ENCODE measurements at places on chromosomes 6 and 20. TPM values are rescaled to one million over a fixed set of nuclear protein-coding genes. Genes with fewer than 3 reads are reported as not detected.

GRCh38 chr20:15789079-15789478 lies 784.2 kb downstream of the KIF16B start:
- no peak for DNase-seq

DNA sequence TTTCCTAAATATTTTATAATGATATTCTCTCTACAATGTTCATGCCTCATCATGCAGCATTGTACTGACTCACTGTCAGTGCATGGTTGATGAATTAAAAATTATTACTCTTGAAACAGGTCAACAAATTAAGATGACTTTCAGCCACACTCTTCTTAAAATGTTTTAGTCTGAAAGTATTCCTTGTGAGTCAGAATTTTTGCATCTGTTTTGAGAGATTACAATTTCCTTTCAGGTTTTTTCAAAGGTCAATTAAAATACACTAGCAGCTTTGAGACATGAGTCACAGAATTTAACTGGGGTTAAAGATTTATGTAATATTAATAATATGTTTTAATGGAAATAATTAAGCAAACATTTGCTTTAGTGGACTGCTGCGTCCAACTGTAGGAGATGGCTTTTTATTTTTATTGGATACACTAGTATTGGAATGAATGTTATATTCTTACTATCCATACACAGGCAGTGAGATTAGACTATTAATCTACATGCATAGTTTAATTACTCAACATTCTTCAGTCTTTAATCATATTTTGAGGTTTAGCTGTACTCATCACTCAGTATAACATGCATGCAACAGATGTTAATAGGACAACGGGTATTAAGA lies 9.7 kb downstream of the COL12A1 start:
- no peak for DNase-seq

GRCh38 chr20:38111366-38112232 lies 53.5 kb downstream of the TGM2 start:
- DNase-seq = no peak

- peak; percentile 94 for DNase-seq
Measured at GRCh38 chr6:137873273-137873762, 6.3 kb downstream of the TNFAIP3 start.

DNA sequence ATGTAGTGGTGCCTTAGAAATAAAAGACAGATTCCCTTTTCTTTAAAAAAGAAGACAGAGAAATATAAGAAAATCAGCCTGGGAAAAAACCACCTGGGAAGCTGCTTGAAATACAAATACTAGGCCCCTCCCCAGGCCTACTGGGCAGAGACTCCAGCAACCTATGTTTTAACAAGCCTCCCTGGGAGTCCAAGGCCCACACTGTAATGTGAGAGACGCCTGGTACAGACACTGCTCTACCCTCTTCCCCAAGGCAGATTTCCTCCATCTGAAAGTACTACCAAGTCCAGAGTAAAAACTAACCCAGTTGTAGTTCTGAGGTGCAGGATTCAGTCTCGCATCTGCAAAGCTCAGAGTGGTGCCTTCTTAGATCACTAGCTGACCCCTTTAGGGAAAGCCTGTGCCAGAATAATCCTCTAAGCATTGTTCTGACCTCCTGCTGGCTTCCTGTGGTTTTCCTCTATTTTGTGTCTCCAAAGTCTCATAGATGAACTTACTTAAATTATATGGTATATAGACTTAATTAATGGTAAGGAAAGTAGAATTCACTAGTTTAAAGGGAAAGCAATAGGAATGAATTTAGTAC lies 270.2 kb upstream of the SLC35B3 start:
- DNase-seq = no peak

SLC17A2 gene
- not detected for polyA plus RNA-seq

C20orf96 gene
- polyA plus RNA-seq = 0.88 TPM

HCK gene
- polyA plus RNA-seq = 517 TPM

PRDM1 gene
- 3.6 TPM for polyA plus RNA-seq

DNA sequence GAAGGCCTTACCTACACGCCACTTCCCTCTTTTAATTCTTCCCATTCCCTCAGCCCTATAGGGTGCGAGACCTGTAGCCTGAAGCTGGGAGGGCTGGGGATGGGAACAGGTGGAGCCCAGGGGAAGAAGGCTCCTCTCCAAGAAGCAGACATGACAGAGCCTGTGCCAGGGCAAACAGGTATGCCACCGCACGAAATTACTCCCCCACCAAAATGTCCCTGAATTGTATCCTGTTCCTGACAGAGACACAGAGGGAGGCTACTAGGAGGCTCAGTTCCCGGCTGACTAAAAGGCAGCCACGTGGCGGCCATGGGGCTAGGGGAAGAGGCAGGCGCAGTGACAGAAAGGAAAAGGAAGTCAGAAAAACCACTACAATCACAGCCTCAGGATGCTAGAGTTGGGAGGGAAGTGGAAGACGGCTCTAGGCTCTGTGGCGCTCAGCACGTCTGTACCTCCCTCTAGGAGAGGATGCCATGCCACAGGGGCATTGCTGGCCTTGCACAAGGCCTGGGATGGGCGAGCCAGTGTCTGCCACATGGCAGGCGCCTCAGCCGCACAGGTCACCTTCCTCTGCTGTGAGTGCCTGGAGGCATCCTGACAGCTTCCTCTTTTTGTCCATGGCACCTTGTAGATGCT lies 27.7 kb downstream of the TFEB start:
- peak; percentile 84 for DNase-seq

DNA sequence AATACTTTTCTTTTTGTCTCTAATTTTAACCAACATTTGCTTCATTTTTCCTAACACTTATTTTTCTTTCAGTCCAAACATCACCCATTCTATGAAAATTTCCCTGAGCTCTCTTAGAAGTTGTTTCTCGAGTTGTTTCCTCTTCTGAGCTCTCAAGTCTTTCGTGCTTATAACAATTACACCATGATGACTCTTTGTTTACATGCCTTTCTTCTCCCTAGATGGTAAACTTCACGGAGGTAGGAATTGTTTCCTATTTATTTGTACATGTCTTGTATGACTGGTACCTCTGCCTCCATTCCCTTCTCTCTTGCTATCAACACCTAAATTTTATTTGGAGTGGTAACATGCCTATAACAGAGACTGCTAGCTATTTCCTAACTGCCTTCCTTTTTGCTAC lies 6.4 kb downstream of the BLOC1S5 start:
- no peak for DNase-seq

- DNase-seq = no peak
Measured at GRCh38 chr6:54778731-54779130, 67.8 kb upstream of the FAM83B start.

GRCh38 chr6:71047417-71047816 lies 90.6 kb upstream of the B3GAT2 start:
- no peak for DNase-seq

DNA sequence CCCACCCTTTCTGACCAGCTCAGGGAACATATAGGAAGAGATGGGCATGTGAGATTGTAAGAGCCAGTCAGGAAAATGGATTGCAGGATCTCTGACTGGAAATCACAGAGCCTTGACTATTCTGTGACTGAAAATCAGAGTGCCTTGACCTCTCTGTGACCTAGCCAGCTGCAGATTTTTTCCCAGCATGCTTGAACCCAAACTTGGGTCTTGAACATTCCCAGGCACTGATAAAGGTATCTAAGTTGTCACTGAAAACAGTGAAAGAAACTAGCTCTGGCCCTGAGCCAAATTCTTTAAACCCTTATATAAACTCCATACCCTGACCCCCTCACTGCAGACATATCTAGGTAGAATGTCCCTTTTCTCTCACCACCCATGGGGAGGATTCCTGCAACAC lies 2.3 kb upstream of the ZNF165 start:
- no peak for DNase-seq

DNA sequence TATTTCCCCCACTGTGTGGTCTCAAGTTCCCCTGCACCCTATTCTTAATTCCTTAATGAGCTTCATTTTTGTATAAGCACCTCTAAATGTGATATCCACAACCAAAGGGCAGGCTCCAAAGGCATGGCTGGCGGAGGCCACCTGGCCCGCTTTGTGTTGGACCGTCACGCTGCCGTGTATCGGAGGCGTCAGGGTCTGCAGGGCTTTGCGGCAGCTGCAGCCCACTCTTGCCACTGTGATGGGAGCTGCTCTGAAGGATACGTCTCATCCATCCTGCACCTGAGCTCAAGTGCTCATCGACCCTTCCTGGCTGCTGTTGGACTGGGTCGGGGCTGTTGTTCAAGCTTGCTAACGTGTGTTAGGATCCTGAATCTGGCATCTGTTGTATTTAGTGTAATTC lies 177.6 kb downstream of the ARID1B start:
- DNase-seq = no peak

PRSS16 gene
- polyA plus RNA-seq = not detected

- no peak for DNase-seq
Measured at GRCh38 chr20:53961527-53961926, 108.9 kb downstream of the BCAS1 start.

- no peak for DNase-seq
Measured at GRCh38 chr6:128275681-128276080, 244.7 kb downstream of the PTPRK start.

TUBB1 gene
- 2.4 TPM for polyA plus RNA-seq

BTNL2 gene
- polyA plus RNA-seq = not detected

IL17A gene
- polyA plus RNA-seq = not detected

GRCh38 chr6:38057994-38058393 lies 238.5 kb downstream of the ZFAND3 start:
- DNase-seq = no peak

SCAND1 gene
- 43.6 TPM for polyA plus RNA-seq

- no peak for DNase-seq
Measured at GRCh38 chr6:147132889-147133288, 71.3 kb upstream of the STXBP5 start.

DNA sequence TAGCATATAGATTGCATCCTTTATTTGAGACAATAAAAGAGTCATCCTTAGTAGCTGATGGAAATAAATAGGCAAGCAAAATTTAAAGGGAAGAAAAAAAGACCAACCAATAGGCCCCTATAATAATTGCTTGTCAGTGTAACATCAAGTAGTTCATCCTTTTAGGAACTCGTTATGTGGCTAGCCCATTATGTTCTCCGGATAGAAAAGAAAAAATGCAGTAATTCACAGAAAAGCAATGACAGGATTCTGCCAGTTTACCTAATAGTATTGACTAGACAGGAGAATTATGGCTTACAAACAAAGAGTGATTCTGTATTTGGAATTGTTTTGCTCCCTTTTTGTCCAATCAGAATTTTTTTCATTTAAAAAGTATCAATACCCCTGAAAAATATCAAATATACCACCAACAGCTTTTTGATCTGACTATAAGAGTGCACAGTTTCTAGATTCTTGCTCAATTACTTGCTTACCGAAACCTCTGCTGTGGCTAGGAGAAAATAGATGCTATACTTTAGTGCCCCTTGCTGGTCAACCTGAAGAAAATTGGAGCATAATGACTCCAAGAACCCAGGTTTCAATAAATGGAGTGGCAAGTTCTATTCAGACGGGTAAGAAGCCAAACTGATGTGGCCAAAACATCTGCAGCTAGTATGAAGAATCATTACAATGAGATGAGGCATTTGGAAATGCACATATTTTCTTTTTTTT lies 91.5 kb upstream of the SASH1 start:
- no peak for DNase-seq

- DNase-seq = peak; percentile 80
Measured at GRCh38 chr6:313087-313486, 20.8 kb downstream of the DUSP22 start.

DNA sequence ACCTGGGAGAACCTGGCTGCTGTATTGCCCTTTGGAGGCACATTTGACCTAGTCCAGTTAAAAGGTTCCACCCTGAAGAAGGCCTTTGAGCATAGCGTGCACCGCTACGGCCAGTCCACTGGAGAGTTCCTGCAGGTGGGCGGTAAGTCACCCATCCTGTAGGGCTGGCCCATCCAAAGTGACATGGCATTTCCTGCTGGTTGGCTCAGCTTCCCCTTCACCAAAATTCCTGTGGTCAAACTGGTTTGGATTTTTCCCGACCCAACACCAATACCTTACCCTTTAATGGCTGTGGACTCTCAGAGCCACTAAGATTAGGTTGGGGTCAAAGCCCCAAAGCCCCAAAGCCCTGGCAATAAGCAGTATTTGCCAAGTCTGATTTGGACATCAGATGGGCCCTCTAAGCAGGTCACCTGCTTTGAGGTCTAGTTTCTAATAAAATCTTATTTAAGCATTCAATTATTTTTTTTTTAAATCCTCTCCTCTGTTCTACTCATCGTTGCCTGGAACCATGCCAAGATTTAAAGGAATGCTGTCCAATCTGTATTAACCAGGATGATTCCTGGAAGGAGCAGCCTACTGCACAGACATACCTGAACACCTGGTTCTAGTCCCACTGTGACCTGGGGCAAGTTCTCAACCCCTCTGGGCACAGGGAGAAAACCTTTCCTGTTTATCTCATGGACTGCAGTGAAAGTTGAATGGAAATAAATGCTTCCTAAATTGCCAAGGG lies 40.8 kb downstream of the NT5E start:
- no peak for DNase-seq

DNA sequence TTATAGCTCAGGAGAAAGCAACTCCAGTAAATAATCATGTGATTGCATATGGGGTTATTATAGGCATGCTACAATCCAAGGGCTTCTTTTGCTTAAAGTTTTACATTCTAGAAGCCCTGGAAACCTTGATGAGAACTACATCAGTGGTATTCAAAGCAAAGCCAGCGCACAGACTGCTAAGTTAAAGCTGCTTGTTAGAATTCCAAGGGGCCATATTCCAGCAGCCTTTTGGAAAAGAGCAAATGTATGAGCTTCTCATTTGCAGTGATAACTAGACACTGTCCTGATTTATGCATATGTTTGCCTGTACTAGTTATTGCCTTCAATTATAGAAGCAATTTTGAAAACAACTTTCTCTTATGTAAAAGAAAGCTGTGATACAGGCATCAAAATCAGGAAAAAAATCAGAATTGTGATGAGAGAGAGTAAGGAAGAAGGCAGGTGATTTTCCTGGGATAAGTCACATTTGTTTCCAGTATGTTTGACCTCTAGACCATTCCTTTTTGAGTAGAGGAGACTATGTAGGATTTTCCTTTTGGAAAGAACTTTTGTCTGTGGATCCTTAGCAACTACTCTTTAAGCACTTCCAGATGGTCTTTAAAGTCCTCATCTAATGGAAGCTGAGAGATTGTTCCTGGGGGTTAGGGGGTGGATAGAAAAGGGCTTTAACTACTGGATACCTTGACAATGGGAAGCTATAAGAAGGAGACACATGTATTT lies 159.2 kb downstream of the PLCB4 start:
- no peak for DNase-seq

- DNase-seq = no peak
Measured at GRCh38 chr6:134400941-134401340, 83.0 kb upstream of the SGK1 start.

LIN28B gene
- polyA plus RNA-seq = not detected

PARD6B gene
- polyA plus RNA-seq = 0.04 TPM

FOXQ1 gene
- polyA plus RNA-seq = 0.04 TPM

TRPC4AP gene
- polyA plus RNA-seq = 88.6 TPM

DNA sequence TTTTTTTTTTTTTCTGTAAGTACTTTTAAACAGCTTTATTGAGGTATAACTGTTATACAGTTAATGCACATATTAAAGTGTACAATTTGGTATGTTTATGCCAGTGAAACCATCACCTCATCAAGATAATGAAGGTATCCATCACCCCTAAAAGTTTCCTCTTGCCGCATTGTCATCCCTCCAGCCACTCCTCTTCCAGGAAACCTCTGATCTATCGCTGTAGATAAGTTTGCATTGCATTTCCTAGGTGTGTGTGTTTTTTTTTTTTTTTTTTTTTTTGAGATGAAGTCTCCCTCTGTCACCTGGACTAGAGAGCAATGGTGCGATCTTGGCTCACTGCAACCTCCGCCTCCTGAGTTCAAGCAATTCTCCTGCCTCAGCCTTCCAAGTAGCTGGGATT lies 3.1 kb downstream of the SLX4IP start:
- no peak for DNase-seq

GPR6 gene
- not detected for polyA plus RNA-seq

CRIP3 gene
- polyA plus RNA-seq = 1.6 TPM

All from CD14-positive monocyte (primary cell).